ENCODE measurements at places on chromosomes 12 and 14. TPM values are rescaled to one million over a fixed set of nuclear protein-coding genes. Genes with fewer than 3 reads are reported as not detected.

- no peak for DNase-seq
Observed at GRCh38 chr14:32620724-32621123, 291.6 kb downstream of the AKAP6 start.

GRCh38 chr12:98211909-98212695, 303.3 kb upstream of the TMPO start:
- no peak for DNase-seq

- DNase-seq, result no peak
Observed at GRCh38 chr12:67091204-67091603, 178.0 kb upstream of the CAND1 start.

DNA sequence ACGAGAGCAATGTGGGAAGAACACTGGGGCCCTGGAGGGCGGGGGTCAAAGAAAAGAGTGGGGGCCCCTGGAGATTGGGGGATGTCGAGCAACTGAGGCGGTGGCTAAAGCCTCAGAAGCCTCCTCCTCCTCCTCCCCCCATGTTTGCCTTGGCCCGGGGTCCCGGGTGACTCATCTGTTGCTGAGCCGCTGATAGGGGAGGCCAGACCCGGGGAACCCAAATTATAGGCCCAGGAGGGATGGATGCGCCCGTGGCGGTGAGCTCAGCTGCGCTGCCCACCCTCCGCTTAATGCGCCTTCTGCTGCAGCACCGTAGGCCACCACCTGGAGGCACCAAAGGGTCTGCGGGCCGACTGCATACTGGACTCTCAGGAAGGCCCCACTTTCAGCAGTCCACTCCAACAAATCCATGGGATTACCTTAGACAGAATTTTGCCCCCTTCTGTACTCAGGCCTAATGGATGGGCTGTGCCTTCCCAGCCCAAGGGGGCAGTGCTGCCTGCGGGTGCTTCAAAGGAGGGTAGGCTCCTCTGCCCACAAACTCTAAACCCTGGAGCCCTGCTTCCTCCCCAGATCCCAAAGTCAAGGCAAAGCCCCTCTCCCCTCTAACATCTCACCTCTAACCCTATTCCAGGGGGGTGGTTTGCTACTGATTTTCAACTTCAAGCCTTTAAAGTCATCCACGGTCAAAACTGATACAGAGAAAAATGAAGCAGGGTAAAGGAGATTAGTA, 2.6 kb upstream of the WNT10B start:
- DNase-seq, result no peak

KIF26A gene
- polyA plus RNA-seq, result 6.4 TPM

GRCh38 chr14:38837343-38838048, 265.5 kb downstream of the SEC23A start:
- DNase-seq, result peak; percentile 15

GRCh38 chr12:57127101-57127725, 1.1 kb upstream of the LRP1 start:
- peak; percentile 56 for DNase-seq

DNA sequence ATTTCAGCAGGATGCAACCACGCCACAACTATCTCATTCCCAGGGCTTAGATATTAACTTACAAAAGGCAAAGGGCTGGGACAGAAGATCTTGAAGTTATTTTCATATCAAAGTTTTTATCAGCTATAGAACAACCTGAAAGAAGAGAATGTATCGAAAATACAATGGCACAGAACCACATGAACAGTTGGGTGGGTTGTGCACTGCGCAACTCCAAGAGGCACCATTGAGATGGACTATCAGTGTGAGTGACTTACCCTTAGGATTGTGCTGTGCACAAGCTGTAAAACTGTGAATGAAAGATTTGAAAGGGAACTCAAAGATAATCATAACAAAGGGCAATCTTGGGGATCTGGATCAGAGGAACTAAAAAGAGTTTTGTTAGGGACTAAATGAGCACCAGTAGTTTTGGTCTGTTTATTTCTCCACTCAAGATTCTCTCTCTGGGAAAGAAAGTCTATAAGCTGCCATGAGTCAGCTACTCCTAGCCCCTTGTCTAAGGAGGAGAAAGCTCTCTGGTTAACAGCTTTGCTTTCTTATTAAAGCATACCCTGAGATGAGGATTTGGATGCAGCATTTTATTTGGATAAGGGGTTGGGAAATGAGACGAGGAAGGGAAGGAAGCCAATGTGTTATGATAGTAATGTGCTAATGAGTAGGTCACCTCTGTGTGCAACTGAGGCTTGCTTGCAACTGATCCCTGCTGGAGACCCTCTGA, 62.2 kb downstream of the TBX5 start:
- DNase-seq, result no peak

ERP27 gene
- 22.6 TPM for polyA plus RNA-seq

DNA sequence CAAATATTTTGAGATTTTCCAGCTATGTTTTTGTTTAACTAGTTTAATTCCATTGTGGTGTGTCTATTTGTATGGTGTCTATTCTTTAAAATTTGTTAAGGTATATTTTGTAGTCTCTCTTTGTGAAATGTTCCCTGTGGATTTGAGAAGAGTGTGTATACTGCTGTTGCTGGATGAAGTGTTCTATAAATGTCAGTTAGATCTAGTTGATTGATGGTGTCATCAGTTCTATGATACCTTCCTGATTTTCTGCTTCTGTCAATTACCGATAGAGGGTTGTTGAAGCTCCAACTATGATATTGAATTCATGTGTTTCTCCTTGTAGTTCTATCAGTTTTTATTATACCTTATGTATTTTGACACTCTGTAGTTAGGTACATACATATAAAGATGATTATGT, 53.1 kb downstream of the FUT8 start:
- no peak for DNase-seq

FLVCR2 gene
- 10.1 TPM for polyA plus RNA-seq

DNA sequence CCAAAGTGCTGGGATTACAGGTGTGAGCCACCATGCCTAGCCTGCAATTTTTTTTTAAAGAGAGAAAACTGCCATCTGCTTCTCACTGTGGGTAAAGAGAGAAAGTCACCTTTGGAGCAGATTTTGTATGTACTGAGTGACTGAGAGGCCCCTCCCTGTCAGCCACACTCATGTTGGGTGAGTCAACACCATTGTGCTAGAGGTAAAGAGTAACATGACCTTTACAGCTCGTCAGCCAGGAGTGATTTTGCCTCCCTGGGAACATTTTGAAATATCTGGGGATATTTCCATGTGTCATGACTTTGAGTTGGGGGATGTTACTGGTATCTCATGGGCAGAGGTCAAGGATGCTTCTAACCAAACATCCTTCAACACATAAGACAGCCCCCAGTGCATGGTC, 115.2 kb downstream of the KSR2 start:
- DNase-seq, result no peak

GZMB gene
- 0.55 TPM for polyA plus RNA-seq

DNA sequence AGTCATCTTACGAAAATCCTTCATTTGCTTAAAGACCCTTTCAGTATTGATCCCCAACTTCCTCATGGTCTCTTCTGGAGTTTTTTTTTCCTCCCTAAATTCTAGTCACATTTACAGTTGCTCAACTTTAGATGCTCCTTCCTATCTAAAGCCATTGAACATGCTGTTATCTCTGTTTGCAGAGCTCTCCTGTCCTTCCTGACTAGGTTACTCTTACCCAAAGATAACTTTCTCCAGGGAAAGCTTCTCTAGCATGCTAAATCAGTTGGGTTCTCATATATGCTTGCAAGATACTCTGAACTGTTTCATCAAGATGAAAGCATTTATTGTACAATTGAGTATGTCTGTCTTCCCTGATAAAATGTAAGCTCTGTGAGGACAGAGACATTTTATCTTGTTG, 1.8 kb upstream of the RAB21 start:
- no peak for DNase-seq

GRCh38 chr14:102226356-102227125, 78.4 kb downstream of the MOK start:
- no peak for DNase-seq

GRCh38 chr12:45354399-45354798, 138.5 kb downstream of the ANO6 start:
- no peak for DNase-seq

RNFT2 gene
- 8.6 TPM for polyA plus RNA-seq

DNA sequence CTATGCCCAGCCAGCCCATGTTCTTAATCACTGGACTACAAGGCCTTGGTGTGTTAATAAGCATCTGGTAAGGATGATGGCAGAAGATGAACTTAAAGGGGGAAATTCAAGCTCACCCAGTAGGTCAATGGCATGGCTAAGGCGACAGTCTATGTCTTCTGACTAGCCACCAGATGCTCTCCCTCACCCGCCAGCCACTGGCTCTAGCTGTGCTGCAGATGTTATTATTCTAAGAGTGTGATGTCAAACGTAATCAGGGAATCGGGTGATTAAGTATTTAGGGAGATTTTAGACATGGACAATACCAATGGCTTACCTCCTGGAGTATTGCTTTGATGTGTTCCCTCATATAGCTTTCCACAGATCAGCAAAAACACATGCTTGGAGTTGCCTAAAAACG, 39.2 kb upstream of the MAX start:
- DNase-seq, result no peak

ART4 gene
- polyA plus RNA-seq, result 0.22 TPM

ALG10B gene
- 15.7 TPM for polyA plus RNA-seq

- no peak for DNase-seq
Observed at GRCh38 chr12:14803830-14804160, 325 bp downstream of the C12orf60 start.

All from left kidney (tissue), 8 donors.